Karpas-422 (cell line): ENCODE measurements at places on chromosomes 7 and 10.

DNA sequence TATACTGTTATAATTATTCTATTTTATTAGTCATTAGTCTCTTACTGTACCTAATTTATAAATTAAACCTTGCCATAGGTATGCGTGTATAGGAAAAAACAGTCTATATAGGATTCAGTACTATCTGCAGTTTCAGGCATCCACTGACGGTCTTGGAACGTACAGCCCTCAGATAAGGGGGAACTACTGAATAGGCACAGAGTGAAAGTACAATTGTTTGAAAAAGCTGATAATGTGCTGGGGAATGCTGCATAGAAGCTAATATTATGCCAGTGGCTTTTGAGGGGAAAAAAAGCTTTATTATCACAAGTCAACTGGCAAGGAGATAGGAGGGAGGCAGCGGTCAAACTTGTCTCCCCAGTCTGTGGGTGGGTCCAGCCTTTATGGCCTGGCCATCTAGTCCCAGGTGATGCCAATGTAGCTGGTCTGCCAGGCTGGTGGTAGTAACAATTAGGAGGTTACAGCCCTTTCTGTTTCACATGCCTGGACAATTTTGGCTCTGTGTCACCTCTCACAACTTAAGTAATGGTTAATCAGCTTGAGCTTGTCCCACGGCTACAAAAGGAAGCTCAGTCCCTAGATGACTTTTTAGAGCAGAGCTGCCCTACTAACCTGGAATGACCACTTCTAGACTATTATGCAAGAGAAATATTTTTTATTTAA is 8.3 kb upstream of the FMC1 start:
- DNase-seq = no peak

- DNase-seq = no peak
These were observed 33.0 kb upstream of the UNC5B start for GRCh38 chr10:71179382-71179781.

DNA sequence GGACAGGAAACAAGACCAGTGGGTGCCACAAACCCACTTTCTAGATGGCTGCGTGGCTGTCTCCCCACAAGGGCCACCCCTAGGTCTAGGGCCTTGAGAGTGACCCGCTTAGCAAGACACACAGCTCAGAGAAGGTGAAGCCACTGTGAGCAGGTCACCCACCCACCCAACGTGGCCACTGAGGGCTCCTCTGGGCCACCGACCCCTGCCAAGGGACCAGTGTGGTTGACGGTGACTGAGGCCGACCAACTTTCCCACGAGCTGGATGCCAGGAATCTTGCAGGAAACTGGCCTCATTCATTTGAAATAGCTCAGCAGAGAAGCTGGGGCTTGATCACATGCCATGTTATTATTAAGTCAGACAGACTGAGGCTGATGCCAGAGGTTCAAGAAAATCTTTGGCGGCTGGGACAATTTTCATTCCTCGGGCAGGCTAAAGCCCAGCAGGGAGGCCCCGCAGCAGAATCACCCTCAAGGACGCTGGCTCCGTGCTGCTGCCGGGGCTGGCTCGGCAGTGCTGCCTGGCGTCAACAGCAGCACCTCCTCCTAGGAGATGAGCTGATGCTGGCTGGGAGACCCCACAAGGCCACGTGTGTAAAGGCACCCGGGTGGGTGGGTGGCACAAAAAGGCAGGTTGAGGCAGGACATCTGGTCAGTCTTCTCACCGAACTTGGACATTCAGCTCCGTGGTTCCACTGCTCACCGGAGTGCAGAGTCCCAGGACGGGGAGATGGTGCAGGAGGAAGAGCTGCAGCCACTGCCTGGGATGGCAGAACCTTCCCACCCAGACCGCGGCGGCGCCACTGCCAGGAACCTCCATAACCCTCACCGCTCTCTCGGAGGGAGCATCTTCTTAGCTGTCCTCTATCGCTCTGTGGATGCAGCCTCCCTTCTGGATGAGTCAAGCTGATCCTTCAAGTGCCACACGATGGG is 57.8 kb downstream of the ZRANB1 start:
- no peak for DNase-seq

DNA sequence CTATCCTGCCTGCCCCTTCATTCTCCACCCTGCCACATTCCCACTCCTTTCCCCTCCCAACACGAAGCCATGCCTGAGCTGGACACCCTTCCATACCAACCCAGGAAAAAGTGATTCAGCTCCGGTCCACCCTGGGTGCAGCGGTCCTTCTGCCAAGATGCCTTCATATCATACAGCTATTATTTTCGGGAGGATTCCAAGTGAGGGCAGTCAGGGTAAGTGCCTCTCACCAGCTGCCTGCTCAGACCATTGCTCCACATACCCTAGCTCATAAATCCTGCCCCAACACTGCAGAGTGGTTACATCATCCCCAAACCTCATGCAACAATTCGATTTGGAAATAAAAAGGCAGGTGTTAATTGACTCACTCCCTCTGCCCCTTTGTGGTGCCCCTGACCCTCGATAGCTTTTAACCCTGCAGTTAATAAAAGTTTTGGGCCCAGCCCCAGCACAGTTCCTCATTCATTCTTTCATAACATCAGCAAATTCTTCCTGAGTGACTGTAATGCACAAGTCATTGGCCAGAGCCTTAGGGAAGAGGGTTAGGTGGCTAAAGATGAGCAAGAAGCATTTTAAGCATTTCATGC is 42.6 kb downstream of the ZNF503 start:
- DNase-seq = no peak

- peak; percentile 65 for DNase-seq
These were observed 252.8 kb upstream of the GPR26 start for GRCh38 chr10:123413353-123413752.

- no peak for DNase-seq
These were observed 104.0 kb downstream of the MAD1L1 start for GRCh38 chr7:2128601-2129322.

DNA sequence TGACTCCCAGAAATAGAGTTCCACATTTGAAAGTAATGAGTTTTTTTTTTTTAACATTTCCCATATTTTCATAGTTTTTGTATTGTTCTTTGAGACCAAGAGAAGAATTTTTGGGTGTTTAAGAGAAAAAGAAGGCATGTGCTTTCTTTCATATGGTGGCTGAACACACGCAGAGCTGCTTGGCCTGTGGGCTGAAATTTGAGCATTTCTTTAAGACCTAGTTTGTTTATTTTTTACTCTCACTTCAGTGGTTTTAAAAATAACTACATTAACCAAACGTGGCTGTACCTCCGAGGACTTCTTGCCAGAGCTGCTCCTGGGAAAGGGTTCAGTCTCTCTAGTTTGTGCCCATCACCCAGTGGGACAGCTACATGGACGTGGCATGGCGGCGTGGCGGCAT is 58.3 kb downstream of the INPP5A start:
- DNase-seq = no peak

GRCh38 chr7:138776166-138776833 is 21.5 kb upstream of the TMEM213 start:
- DNase-seq = no peak

GRCh38 chr7:82179311-82179710 is 264.3 kb downstream of the CACNA2D1 start:
- DNase-seq = no peak

DNA sequence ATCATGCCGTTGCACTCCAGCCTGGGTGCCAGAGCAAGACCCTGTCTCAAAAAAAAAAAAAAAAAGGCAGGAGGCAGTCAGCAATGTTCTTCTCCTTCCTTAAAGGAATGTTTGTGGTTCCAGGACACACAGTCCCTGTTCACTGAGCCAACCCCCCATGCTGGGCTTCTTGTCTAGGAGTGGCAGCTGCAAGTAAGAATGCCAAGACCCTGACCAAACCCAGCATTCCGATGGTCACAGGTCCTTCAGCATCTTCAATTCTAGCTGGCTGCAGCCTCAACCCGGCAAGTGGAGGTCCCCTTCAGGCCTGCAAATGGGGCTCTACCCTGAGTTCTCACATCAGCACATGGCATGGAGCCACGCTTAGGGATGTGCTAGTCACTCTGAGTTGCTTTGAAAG is 38.2 kb upstream of the CUX1 start:
- no peak for DNase-seq

- DNase-seq = peak; percentile 74
These were observed 57.1 kb upstream of the NPTX2 start for GRCh38 chr7:98559958-98560357.

DNA sequence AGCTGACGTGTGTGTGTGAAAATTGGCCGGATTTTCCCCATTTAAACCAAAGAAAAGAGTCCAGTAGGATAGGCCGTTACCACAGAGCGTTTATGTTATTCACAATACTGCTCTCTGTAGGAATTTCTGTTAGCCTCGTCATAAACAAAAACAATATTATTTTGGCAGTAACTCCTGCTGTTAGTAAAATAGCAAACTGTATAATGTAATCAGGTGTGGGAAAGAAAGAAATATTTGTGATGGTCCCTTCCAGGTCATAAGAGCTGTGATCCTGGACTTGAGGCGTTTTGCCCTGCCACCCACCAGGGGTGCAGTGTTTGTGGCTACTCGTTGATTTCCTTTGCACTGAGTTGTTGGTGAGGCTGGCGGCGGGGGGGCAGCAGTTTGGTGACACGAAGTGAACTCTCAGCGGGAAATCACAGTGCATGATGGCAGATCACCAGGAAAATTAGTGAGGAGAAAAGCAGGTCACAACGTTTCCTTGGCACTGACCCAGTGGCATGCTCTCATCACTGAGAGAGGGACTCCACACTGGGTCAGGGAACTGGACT is 2.8 kb downstream of the EEPD1 start:
- peak; percentile 68 for DNase-seq

- no peak for DNase-seq
These were observed 138.1 kb downstream of the ADAM22 start for GRCh38 chr7:88071994-88072714.

GRCh38 chr7:131937868-131938267 is 381.4 kb upstream of the PODXL start:
- DNase-seq = no peak

- no peak for DNase-seq
These were observed 70.2 kb upstream of the PDE1C start for GRCh38 chr7:32140210-32140939.

GRCh38 chr7:1531263-1531978 is 919 bp downstream of the MAFK start:
- DNase-seq = peak; percentile 57

DNA sequence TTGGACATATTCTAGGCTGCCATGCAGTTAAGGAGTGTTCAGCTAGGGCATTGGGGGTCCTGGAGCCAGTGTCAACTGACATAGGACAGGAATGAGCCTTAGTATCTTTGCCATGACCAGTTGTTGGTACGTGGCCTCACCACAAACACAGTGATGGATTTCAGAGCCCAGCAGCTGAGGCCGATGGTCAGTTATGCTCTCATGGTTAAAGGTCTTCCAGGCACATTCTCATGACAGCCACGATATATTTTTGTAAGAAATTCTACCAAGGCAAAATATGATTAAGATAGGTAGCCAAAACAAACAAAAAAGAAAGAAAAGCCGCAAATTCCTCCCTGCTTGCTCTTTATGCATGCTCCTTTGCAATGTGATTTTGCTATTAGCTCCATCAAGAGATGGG is 47.8 kb downstream of the CDHR3 start:
- no peak for DNase-seq

- DNase-seq = no peak
These were observed 100.4 kb upstream of the PDLIM1 start for GRCh38 chr10:95391164-95391563.

GRCh38 chr10:2680821-2681220 is 386.5 kb upstream of the PFKP start:
- DNase-seq = no peak

DNA sequence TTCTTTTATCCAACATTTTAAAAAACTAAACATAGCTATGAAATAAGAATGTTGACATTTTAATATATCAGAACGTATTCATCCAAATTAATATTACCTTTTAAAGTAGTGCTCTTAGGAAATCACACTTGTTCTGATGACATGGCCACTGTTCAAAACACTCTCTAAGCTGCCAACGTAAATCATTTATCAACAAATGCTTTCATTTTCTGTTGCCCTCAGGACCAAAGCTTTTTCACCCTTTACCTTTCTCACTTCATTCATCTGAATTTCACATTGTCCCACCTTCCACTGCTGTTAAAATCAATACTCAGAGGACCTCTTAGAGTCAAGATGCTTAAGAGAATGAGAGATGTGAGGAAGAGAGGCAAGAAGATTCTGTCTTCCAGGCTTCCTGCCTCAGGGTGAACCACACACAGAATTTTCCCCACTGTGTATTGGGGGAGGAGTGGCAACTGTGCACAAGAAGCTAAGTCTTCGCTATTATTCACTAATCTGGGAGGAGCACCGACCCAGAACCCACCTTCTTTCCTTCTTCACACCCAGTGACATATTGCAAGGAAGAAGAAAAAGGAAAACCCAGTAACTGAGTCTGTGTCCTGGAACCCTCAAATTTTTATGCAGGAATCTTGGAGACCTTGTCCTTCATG is 21.0 kb downstream of the HIBADH start:
- DNase-seq = no peak

GRCh38 chr7:139738101-139738489 is 39.7 kb downstream of the HIPK2 start:
- DNase-seq = no peak

DNA sequence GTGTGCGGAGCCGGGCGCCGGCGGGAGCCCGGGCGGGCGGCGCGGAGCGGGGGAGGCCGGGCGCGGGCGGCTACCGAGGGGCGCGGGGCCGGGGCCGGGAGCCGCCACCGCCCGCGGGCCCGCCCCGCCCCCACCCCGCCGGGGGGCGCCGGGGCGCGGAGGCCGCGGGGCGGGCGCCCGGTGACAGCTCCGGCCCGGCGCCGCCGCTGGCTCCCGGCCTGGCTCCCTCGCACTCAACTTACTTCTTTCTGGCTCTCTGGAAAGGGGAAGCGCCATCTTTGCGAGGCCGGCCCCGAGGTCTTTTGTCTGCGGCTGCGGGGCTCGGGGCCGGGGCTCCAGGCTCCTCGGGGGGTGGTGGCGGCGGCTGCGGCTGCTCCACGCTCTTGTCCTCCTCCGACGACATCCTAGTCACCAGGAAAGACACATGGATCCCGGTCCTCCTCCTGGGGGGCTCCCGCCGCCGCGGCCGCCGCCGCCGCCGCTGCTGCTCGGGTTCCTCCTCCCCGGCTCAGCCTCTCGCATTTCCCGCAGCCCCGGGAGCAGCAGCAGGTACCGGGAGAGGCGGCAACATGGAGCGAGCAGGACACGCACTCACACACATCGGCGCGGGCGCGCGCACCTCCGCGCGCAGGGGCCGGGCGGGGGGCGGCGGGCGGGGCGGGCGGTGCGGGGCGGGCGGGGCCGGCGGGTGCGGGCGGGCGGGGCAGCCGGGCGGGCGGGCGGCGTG is at the start of gene KMT2C:
TSS of gene KMT2C (minus strand) at position 620 of the 727 bp plus-strand sequence. CDS start at position 403, 217 bp downstream.
- peak; percentile 75 for DNase-seq

GRCh38 chr10:32308027-32308603 is 38.8 kb downstream of the EPC1 start:
- no peak for DNase-seq

- DNase-seq = peak; percentile 72
These were observed 70.3 kb downstream of the MYL10 start for GRCh38 chr7:101558742-101559325.

DNA sequence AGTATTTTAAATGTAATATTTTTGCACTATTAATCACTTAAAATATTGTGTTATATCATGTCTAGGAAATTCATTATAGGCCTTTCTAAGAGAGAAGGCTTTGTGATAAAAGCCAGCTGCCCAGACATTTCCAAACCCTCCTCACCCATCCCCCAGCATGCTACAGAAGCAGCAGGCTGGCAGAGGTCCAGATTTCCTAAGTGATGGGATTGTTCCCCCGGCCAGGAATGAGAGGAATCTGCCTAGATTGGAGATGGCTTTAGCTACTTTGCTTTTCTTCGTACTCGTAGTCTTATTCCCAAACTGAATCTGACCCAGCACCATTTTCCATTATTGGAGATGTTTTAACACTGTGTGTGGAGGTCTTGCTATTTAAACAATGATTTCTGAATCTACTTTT is 29.4 kb downstream of the CDK14 start:
- no peak for DNase-seq

GRCh38 chr10:112570585-112570984 is 123.6 kb downstream of the VTI1A start:
- DNase-seq = no peak

GRCh38 chr7:2864999-2865670 is 21.0 kb upstream of the GNA12 start:
- peak; percentile 88 for DNase-seq
